Omental fat pad (tissue), 4 donors: ENCODE measurements at places on chromosomes 7 and 10.

GRCh38 chr10:95560278-95561176, 644 bp downstream of the SORBS1 start:
- DNase-seq, result no peak

- DNase-seq, result no peak
Observed at GRCh38 chr10:82210331-82210730, 335.3 kb downstream of the NRG3 start.

DNA sequence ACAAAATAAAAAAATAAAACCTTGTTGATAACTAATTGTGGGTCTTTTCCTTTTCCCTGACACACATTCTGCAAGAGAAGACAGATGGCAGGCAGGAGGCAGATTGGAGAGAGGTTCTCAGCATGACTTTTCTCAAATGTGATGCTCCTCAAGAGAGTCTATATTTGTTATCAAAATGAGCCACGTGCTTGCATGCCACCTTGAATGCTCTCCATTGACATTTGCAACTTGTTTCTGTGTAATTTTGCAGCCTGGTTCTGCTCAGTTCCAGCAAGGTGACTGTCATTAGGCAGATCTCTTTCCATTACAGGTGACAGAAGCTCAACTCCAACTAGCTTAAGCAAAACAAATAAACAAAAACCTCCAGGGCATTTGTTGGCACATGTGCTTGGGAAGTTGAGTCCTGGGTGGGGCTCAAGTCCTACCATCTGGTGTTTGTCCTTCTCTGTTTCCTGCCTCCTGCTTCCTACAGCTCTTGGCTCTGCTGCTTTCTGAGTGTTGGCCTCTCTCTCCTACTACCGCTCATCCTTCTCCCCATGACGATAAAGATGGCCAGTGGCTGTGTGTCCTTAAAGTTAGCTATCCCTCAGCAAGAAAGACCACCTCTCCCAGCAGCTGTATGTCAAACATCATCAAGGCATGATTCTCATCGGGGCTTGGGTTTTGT, 56.7 kb downstream of the GRK5 start:
- DNase-seq, result no peak

GRCh38 chr7:96061844-96062243, 260.1 kb downstream of the SLC25A13 start:
- no peak for DNase-seq

DNA sequence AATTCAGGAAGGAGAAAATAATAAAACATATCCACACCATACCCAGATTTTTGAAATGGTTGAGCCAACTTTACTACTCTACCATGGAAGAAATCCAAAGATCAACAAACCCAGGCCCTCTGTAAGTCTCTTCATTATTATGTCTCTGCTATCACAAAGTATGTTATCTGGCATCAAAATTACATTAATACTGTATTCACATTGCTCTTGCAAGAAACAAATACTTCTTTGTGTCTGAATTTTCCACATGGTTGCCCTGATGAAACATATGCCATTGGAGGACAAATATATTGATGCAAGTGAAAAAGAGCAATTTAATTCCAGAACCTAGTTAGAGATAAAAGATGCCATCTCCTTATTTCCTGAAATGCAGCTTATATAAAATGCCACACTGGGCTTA, 204.0 kb downstream of the FZD1 start:
- no peak for DNase-seq

- no peak for DNase-seq
Observed at GRCh38 chr7:76252021-76252420, 50.3 kb downstream of the SRRM3 start.

DNA sequence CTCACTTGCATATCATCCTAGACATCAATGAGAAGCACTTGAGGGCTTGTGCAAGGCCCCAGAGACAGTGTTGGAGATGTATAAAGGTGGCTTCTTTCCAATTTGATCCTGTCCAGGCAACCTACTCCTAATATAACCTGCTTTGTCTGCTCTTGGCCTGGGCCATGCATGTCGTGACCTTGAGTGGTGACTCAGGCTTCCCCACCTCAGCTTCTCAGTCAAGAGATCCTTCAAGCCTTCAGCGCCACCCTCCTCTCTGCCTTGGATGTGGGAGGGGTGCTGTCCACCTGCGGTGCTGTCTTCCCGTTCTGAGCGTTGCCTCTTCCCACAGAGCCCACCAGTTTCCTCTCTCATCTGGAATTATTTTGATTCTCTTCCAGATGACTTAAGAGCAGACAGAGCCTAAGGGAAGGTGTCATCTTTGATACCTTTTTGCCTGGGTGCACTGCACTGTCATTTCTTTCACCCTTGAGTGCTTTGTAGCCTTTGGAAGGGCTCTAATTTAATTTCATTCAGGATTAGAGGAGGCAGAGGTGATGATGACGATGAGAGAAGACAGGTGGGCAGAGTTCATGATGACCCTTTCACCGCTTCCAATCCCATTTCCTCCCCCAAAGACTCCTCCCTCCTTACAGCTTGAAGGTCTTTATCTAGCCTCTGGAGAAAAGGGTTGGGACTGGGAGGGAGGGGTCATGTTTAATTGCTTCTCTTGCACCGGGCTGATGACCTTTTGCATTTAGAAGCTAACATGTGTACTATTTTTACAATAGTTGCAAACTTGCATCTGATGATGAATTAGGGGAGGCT, 6.9 kb downstream of the LSMEM1 start:
- no peak for DNase-seq

DNA sequence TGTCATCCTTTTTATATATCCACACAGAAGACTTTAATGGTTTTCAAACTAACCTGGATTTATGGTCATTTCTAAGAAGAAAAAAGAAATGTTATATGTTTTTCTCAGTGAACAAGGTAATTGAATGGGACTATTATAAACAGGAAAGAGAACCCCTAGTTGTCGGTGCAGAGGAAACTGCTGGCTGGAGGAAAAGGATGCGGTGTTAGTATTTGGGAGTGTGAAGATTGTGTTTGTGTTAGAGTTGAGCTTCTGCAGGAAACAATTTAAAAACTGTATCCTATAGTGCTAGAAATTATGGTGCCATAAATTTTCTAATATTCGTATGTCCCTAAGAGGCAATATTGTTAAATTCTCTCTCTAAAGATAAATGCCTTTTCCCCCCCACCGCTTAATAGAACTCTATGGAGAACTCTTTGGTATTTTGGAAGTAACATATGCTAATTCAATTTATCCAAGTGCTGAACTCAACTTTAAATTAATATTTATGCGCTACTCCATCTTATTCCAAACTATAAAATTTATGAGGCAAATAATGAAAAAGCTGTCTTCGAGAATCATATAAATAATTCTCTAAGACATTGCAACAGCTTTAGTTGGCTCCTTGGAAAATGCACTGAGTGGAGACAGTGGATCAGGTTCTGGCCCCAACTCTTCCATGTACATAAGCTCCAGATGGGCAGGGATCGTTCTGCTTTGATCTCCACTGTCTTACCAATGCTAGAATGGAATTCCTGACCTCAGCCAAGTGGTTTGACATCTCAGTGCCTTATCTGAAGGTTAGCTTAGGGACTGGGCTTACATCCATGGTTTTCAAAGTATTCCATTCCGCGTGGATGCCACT, 5.6 kb downstream of the BZW2 start:
- DNase-seq, result no peak

DNA sequence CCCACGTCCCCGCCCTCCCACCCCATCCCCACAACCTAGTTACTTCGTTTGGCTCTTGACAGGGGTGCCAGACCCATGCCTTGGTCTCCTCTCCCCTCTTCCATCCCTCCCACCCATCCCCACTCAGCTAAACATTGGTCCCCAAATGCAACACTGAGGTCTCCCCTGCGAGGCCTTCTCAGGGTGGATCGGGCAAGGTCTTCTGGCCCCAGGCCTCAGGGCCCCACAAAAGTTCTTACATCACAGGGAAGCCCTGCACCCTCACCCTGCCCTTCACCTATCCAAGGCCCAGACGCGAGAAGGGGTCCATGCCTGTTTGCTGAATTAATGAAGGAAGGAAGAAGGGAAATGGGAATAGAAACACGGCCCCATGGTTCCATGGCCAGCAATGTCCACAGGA, 32.0 kb downstream of the TNS3 start:
- DNase-seq, result no peak

DNA sequence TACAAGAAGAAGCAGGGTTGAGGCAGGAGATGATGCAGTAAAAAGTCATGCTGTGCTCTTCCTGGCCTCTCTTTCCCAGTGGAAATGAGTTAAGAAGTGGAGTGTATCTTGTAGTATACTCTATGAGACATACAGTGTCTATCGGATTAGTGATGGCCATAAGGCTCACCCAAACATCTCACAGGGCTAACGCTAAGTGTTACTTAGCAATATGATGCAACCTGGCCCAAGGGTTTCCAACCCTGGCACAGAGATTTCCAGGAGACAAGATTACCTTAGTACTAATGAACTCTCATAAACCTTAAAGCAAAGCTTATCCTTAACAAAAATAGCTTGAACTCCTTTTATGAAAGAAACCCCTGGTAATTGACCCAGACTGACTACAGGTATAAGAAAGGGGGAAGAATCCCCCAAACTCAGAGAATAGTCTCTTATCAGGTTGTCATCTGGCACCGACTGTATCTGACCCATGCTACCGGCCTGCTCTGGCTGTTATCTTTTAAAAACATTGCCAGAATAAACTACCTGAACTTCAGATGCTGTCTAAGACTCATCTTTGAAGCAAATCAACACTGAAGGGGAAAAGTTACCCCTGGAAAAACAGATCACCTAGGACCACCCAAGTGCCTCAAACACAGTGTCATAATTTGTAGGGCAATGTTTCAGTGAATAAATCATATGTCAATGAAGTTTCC, 1002.0 kb downstream of the REEP3 start:
- DNase-seq, result no peak

DNA sequence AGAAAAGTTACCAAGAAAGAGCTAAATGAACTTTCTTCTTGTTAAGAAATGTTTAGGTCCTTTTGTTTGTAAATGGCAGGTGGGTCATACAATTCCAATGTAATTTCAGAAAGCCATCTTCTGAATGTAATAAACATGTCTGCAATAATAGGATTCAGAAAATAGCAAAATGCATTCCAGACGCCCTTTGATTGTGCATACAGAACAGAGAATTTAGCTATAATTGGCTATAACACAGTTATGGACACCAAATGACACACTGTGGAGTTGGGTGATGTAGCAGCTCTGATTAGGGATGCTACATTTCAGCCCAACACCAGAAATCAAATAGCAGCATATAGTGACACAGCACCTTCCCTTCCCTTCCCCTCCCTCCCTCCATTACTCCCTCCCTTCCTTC, 240.8 kb downstream of the SNX10 start:
- no peak for DNase-seq

GRCh38 chr10:4767033-4767814, 58.8 kb upstream of the AKR1E2 start:
- no peak for DNase-seq

GRCh38 chr10:119316729-119317097, 109.3 kb downstream of the GRK5 start:
- DNase-seq, result no peak

DNA sequence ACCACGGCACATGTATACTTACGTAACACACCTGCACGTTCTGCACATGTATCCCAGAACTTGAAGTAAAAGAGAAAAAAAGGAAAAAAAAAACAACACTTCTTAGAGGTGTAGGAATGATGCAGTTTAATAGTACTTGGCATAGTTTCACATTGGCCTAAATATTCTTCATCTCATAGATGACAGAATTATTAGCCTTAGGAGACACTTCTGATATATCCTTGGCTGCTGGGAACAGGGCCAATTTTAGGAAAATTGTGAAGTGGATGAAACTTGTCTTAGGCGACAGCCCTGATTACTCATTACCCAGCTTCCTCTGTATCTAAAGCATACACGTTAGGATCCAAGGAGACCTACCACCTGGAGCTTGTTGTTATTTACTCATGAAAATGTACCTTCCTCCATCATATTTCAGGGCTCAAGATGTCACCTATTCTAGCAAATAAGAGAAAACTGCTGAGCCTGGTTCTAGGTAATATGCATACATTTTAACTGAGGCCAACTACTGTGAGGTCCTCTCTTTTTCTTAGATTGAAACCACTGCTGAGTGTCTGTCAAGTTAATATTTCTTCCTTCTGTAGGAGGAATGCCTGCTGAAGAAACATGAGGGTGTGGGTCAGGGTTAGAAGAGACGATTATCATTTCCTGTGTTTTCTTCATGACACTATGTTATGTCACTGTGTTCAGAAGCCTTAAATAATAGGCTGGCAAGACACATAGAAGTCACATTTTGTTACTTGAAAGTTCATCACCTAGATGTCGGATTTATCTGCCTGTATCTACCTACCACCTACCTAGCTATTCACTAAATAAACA, 44.3 kb downstream of the CPED1 start:
- DNase-seq, result no peak

GRCh38 chr10:74227697-74228424, 76.8 kb downstream of the ADK start:
- no peak for DNase-seq

- no peak for DNase-seq
Observed at GRCh38 chr7:17951742-17952254, 11.5 kb upstream of the SNX13 start.

GRCh38 chr10:50605951-50606270, 17.8 kb downstream of the SGMS1 start:
- no peak for DNase-seq

DNA sequence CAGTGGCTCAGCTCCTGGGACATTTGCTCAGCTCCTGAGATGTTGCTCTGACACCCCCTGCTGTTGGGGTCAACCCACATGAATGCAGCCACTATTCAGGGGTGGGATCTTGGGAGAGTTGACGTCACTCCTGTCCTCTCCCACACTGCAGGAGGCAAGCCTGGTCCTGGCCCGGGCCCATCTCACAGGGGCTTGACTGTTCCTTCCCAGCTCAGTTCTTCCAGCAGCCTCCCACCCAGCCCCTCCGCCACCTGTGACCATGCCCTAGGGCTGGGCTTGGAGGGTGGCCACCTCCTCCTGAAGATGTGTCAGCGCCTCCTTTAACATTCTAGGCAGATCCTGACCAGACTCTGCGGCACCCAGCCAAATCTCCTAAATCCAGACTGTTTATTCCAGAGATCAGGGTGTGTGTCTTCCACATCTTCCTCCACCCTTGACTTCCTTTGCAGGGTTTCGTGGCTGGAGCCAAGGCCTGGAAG, 19.1 kb upstream of the OPALIN start:
- DNase-seq, result no peak

- no peak for DNase-seq
Observed at GRCh38 chr7:81339946-81340345, 421.1 kb upstream of the SEMA3C start.

DNA sequence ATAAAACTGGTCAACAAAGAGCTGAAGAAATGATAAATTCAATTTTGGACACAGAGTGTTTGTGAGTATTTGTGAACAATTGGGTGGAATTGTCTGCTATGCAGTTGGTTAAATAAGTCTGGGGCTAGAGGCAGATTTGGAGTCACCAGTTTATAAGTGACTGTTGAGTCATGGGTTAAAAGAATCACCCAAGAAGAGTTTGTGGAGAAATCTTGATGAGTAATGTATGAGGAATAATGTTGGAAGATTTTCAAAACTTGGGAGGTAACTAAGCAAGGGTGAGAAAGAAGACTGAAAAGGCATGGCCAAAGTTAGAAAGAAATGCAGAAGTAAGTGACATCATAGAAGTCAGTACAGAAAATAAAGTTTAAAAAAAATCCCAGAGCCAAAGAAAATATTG, 750.7 kb downstream of the MAGI2 start:
- DNase-seq, result no peak

GRCh38 chr7:74399006-74399405, 54.7 kb upstream of the GTF2IRD1 start:
- no peak for DNase-seq
